ENCODE measurements at places on chromosomes 4 and X.
A peak's percentile ranks its signal among the peaks of the same experiment; 100 is the strongest.

- no peak for DNase-seq
These were observed 159.6 kb downstream of the SOWAHB start for GRCh38 chr4:76738086-76738931.

- DNase-seq: peak; percentile 75
These were observed 135.3 kb upstream of the MID1 start for GRCh38 chrX:10755439-10756334.

GRCh38 chr4:99710020-99710419 lies 52.4 kb upstream of the C4orf54 start:
- DNase-seq: no peak

GRCh38 chr4:52942936-52943335 lies 80.8 kb downstream of the RASL11B start:
- DNase-seq: no peak

Data from RCC 7860 (cell line).